ENCODE measurements at places on chromosomes 11 and 22.

- DNase-seq: no peak
These were observed 77.0 kb downstream of the RPS6KA4 start for GRCh38 chr11:64436000-64436399.

DNA sequence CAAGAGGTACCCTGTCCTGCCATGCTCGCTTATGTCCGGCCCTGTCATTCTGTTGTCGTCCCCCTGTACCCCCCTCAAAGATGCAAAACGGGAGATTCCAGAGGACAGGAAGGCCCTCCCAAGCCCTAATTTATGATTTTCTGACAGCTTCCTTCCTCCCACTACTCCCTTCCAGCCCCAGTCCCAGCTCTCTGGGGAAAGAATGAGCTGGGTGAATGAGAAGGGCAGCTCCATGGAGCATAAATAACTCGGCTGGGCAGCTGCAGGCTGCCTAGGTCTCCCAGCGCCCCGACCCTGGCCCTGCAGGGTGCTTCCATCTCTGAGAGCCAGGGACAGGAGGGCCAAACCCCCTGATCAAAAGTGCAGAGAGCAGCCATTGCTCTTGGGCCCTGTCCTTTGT lies 3.9 kb upstream of the EMID1 start:
- no peak for DNase-seq

DNA sequence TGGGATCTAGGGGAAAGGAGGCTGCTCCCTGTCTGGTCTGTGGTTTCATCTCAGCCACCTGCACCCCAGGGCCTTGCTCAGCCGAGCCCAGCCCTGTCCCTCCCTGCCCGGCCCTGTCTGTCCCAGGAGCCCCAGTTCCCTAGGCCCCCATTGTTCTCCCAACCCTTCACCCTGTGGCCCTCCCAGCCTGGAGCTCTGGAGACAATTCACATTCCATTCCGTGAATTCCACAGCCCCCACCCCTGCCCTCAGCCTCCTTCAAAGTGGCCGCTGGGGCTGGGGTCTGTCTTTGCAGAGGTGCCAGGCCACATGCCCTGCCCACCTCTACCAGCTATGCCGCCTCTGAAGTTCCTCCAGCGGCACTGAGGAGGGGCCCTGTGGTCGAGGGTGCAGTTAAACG lies 77.9 kb upstream of the WNT11 start:
- DNase-seq: no peak

DNA sequence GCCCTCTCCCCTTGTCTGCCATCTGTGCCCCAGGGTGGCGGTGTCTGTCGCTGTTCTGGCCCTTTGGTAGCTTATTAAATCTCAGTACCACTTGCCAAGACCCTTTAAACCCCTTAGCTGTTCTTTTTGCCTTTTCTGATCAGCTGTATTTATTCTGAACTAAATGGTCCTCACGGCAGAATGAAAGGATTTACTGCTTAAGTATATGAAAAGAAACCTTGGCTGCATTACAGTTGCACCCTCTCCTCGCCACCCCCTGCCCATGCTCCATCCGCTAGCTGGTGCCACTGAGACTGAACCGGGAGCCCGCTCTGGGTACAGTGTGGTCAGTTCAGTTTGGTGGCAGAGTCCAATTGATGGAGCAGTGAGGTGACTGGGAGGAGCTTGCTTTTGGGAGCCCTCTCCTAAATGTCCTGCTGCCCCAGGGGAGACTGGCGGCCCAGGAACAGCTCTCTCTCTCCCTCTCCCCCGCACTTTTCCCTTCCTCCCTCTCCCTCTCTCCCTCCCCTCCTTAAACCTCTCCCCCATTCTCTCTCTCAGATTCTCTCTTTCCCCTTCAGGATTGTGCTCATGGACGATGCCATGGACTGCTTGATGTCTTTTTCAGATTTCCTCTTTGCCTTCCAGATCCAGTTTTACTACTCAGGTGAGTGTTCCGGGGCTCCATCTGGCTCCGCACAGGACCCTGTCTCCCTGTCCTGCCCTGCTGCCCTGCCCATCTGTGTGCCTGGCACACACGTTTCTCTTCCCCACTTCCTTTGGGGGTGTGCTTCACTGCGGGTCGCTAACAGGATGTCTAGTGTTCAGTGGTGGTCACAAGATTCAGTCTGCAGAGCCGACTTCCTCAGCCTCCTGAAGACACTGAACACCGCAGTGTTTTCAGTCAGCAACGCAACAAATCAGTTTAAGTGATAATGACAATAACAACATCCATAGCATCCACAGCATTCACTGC lies 21.8 kb downstream of the ARFGAP2 start:
- no peak for DNase-seq

DNA sequence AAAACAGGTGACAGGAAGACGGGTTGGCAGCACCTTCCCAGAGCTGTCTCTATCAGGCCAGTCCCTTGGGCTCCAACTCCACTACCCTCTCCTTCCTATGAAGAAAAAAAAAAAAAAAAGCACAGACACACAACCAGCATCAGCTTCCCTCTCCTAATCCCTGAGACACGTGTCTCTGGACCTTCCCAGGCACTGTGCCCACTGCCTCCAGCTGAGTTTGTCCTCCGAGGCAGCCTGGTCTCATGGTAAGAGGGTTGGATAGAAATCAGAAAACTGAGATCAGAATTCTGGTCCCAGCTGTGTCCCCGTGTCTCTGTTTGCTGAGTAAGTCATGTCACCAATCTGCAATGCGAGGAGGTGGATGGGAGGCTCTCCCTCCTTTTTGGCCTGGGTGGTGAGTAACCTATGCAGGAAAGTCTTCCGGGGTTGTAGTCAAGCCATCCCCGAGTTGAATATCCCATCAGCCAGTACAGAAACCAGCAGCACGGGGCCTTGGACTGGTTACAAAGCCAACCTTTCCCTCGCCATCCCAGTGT lies 193.7 kb upstream of the TBCEL start:
- DNase-seq: no peak

- no peak for DNase-seq
These were observed 253.6 kb upstream of the LRRC4C start for GRCh38 chr11:41713030-41713429.

GRCh38 chr11:34632105-34632791 lies 11.4 kb downstream of the EHF start:
- DNase-seq: peak; percentile 96

DNA sequence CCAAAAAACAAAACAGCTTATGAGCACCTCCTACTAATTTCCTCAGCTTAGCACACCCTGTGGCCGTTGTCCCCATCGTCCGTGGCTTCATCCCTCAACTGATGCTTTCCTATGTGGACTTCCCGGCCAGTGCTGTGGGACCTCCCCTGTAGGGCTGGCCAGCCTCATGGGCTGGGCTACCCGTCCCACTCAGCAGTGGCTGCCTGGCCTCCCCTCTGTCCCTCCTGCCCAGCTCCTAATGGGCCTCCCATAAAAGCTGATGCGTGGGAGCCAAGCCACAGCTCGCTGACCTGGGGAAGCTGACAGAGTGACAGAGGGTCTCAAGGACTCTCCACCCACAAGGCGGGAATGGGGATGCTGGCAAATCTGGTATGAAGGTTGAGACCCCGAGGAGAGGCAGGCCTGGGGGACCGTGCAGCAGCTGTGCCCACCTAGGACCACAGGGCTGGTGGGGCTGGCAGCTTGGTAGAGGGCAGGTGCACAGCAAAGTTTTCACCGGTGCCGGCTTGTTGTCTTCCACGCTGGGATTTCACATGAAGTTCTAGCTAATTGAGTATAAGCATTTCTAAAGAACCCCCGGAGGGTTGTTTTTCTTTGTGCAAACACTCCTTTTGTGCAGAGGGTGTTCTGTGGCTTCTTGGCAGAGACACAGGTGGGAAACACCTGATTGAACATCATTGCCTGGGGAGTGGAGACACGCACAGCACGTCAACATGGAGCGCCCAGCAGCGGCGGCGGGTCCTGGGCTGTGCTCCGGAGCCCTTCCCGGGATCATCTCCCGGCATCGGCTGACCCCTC lies 23.2 kb downstream of the TBX1 start:
- DNase-seq: peak; percentile 78

GRCh38 chr11:79794484-79795393 lies 353.9 kb upstream of the TENM4 start:
- no peak for DNase-seq

DNA sequence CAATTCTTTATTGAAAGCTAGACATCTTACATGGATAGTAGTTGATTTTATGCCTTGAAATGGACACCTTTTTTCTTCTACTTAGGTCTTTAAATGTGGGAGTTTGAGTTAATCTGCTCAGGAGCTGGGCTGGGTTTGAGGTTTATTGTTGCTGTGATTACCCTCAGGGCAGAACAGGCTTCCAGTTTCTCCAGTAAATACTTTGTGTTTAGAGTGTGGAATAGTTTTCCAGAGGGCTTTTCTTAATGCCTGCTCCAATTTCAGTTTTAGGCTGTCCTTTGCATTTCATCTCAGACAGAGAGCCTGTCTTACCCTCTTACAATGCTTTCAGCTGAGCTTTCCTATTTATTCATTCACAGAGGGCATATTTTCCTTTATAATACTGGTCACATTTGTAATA lies 69.9 kb upstream of the ADORA2A start:
- DNase-seq: no peak

GRCh38 chr11:134819041-134819440 lies 407.0 kb upstream of the B3GAT1 start:
- no peak for DNase-seq

GRCh38 chr22:43921370-43921769 lies 2.2 kb upstream of the PNPLA3 start:
- DNase-seq: no peak

GRCh38 chr11:6489306-6489705 lies 7.8 kb upstream of the DNHD1 start:
- DNase-seq: peak; percentile 67

- DNase-seq: no peak
These were observed 19.5 kb downstream of the CLTCL1 start for GRCh38 chr22:19271856-19272535.

All from NCI-H146 (cell line).